ENCODE measurements at places on chromosomes 16 and 17.

GRCh38 chr17:36922175-36922574 lies 15.1 kb upstream of the LHX1 start:
- no peak for DNase-seq

DNA sequence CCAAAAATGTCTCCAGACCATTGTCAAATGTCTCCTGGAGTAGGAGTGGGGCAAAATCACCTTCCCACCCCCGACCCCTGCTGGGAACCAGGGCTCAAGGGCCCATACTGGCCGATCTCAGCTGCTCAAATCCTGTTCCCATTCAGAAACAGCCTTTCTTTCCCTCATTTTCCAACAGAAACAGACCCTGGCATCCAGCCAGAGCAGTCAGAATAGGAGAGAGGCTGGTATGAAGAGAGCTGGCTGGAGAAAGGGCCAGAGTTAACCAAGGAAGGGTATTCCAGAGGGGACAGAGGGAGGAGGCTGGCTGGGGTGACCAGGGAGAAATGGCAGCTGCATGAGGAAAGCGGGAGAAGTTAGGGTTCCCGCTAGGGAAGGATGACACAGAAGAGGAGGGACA lies 199.1 kb downstream of the XYLT1 start:
- DNase-seq: peak; percentile 18

DNA sequence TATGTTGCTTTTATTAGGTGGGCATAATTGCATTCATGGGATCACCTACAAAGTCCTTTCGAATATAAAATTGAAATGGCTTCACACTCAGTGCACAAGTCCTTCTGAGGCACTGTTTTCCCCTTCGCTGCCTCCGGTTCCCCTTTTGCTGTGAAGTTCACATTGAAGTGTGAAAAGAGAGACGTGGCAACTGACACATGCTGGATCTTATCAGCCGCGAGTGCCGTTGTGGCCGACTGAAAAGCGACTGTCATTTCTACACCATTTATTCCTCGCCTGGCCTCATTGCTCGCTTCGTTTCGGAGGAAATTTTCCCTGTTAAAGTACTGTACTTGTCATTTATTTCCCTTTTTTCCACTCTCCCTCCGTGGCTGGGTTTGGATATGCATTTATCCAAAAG lies 423.5 kb downstream of the MAF start:
- no peak for DNase-seq

DNA sequence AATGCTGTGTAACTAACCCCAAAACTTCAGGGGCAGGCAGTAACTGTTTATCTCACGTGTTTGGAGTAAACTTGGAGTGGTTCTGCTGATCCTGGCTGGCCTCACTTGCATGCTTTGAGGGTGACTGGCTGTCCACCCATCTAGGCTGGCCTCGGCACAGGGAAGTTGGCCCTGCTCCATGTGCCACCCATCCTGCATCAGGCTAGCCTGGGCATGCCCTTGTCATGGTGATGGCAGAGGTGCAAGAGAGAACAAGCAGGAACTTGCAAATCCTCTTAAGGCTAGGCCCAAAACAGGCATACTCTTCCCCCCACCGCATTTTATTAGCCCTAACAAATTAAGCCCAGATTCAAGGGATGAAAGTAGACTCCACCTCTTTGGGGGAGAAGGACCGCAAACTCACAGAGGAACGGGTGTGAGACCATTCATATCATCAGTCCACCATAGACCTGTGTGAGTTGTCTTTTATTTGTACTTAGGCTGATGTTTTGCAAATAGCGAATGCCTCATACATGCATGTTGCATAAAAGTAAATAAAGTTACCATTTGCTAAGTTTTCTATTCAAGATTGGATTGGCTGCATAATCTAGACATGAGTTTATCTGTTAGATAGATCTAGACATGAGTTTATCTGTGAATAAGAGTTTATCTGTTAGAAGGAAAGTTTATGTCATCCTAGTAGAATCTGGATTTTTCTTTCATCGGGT lies 221.0 kb downstream of the CCDC182 start:
- no peak for DNase-seq

- DNase-seq: no peak
Observed at GRCh38 chr17:82440469-82440981, 10.0 kb downstream of the CYBC1 start.

DNA sequence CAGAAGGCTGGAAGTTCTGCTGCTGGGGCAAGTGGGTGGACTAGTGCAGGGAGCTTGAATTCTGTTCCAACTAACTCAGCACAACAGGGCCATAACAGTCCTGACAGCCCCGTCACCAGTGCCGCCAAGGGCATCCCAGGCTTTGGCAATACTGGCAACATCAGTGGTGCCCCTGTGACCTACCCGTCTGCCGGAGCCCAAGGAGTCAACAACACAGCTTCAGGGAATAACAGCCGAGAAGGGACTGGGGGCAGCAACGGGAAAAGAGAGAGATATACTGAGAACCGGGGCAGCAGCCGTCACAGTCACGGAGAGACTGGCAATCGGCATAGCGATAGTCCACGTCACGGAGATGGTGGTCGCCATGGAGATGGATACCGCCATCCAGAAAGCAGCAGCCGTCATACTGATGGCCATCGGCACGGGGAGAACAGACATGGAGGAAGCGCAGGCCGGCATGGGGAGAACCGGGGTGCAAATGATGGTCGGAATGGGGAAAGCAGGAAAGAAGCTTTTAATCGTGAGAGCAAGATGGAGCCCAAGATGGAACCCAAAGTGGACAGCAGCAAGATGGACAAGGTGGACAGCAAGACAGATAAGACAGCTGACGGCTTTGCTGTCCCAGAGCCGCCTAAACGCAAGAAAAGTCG lies 9.4 kb upstream of the PSMC5 start:
- DNase-seq: no peak

- peak; percentile 61 for DNase-seq
Observed at GRCh38 chr16:57867000-57867561, 64.8 kb upstream of the KIFC3 start.

- no peak for DNase-seq
Observed at GRCh38 chr17:61584866-61585265, 6.2 kb downstream of the NACA2 start.

- no peak for DNase-seq
Observed at GRCh38 chr17:16352667-16353316, 477 bp downstream of the CENPV start.

DNA sequence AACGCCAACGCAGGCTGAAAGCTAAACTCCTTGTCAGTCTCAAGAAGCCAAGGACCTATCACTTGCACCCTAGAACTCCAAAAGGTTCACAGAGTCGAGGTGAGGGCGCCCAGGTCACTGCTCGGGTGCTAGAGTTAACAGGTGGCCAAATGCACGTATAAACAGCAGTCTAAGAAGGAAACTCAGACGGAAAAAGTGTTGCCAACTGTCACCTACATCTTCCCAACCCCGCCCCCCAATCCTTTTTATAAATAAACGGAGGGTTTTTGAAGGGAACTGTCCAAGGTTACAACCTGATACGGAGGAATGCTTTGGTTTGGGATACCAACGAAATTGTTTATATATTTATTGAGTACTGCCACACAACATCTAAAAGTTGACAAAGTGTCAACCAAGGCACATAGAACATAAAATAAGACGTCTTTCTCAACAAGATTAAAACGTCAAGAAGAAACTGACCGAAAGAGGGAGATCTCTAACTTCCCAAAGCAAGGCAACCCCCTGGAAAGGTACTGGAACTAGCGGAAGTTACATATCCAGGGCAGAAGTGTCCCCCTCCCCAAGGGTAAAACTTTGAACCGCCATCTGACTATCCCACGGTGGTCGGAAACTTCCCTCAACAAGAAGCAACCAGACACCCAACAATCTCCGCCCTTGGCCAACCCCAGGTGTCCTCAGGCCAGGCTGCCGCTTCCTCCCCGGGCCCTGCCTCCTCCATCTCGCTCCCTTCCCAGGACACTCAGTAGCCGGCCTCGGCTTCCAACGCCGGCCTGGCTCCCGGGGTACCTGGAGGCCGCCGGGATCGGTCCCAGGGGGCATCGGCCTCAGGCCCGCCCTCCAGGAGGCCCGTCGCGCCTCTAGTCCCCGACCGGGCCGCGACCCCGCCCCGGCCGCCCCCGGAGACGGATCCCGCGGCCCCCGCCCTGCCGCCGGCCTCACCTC lies 982 bp downstream of the SPAG9 start:
- peak; percentile 23 for DNase-seq

GRCh38 chr16:74438492-74438979 lies 17.3 kb upstream of the CLEC18B start:
- no peak for DNase-seq

DNA sequence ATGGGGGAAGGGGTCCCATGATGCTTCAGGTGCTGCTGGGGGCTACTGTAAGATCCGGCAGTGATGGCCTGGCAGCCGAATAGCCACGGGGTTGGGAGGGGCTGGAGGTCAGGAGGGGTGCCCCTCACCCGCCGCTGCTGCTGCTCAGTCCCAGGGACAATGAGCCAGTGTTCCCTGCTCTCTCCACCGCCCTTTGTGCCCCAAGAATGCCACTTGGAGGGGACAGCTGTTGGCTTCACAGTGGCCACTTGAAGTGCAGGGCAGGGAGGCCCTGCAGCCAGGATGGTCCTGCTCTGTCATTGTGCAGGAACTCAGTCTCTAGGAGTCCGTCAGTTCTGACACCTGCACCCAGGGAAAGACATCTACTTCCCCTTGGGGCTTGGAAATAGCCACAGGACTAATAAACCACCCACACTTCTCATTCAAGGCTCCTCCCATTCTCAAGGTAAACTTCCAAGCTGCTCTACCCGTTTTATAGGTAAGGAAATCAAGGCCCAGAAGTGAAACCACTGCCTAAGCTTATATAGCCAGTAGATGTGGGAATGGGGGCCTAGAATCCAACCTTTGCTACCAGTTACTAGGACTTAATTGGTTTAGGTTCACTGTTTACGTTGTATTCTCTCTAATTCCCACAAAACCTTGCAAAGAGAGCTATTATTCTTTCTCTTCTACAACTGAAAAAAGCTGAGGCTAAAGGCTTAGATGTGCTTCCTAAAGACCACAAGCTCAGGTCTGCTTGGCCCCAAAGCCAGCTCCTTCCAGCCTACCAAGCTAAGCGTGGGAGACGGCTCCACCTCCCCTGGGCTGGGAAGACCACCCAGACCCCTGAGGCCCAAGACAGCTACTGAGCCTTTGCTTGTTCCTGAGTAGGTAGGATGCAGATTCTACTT lies 6.2 kb upstream of the CPSF4L start:
- DNase-seq: no peak

GRCh38 chr16:67966549-67967182 lies 1.8 kb downstream of the SLC12A4 start:
- no peak for DNase-seq

DNA sequence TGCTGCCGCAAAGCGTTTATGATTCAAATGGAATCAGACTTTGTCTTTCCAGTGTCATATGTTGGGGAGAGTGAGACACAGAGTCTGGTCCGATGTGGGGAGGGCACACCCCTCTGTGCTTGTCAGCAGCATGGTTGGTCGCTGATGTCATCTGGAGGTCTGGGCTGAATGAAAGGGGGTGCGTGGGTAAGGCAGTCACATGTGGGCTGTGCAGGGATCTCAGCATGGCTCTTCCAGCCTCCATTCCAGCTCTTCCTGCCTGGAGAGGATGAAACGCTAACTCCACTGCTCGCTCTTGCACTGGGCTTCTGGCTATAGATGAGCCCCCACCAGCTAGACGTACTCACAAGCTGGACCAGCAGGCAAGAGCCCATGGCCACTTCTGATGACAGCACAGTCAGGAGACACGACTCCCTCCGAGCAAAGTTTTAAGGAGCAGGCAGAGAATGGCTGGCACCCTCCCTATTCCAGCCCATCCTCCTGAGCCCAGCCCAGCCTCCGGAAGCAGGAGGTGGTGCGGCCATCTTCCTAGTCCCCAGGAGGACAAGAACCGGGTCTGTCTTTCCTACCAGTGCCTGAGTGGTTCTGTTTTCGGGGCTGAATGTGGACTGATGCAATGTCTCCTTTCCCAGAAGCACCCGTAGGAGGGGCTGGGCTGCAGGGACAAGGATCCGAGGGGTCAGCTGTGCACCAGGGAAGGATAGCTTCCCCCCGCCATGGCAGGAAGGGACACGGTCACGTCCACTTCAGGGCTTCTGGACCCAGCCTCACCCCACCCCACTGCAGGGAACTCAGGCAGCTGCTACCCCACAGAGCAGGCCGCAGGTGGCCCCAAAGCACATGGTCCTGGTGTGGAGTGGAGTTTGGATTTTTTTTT lies 41.5 kb upstream of the CBFA2T3 start:
- no peak for DNase-seq

GRCh38 chr16:77062878-77063675 lies 127.9 kb upstream of the MON1B start:
- no peak for DNase-seq

DNA sequence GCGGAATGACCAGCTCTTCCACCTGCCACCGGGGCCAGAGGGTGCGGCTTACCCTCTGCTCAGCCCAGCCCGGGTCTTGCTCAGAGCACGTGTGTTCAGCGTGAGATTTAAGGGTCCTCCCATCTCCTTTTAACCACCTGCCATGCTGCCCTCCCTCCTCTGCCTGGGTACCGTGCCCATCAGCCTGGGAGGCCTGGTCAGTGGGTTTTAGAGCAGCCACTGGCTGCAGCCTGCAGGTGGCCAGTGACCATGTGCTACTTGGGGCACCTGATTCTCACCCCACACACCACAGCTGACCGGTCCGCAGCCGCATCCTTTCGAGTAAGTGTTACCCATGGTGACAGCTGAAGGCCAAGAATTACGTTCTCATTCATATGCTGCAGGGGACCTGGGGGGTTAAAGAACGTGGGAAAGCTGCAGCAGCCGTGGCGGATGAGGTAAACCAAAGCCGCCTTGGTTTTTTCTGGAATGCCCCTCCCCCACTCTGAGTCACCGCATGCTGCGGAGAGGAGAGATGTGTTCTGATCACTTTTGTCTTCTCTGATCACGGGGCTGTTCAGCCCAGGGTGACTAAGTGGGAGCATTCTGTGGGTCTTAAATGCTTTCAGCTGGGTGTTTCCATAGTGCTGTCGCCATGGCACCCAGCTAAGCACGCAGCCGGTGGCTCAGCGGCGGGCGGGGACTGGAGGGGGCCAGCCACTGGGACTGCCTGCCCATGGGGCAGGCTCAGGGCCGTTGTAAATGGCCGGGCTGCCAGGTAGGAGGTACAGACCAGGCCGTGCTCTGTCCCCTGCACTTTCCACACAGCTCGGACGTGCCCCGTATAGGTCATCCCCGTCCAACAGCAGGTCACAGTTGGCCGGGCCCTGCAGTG lies 59.8 kb downstream of the BAIAP2 start:
- DNase-seq: no peak

DNA sequence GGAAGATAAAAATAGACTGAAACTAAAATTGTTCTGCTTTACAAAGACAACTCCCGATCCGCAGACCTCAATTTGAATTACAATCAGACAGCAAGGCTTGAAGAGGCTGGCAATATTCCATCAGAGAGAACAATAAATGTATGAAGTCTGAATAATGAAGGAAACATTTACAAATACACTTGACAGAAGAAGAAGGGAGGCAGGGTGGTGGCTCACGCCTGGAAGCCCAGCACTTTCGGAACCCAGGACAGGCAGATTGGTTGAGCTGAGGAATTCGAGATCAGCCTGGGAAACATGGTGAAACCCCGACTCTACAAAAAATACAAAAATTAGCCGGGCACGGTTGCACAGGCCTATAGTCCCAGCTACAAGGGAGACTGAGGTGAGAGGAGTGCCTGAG lies 14.6 kb downstream of the ODF4 start:
- DNase-seq: no peak

- peak; percentile 13 for DNase-seq
Observed at GRCh38 chr16:20904507-20905081, 4.0 kb downstream of the LYRM1 start.

- DNase-seq: no peak
Observed at GRCh38 chr17:8117367-8117979, 841 bp downstream of the ALOXE3 start.
